ENCODE measurements at places on chromosomes 16 and 17.

GRCh38 chr16:1788095-1788707 is 5.3 kb downstream of the IGFALS start:
- DNase-seq: no peak

- no peak for DNase-seq
Observed at GRCh38 chr16:77344341-77344740, 90.5 kb downstream of the ADAMTS18 start.

- DNase-seq: no peak
Observed at GRCh38 chr17:74040291-74040690, 163.2 kb upstream of the RPL38 start.

GRCh38 chr17:3693829-3694231 is 2.1 kb downstream of the P2RX5 start:
- no peak for DNase-seq

GRCh38 chr17:75130632-75131277 is 787 bp downstream of the NT5C start:
- DNase-seq: peak; percentile 68

DNA sequence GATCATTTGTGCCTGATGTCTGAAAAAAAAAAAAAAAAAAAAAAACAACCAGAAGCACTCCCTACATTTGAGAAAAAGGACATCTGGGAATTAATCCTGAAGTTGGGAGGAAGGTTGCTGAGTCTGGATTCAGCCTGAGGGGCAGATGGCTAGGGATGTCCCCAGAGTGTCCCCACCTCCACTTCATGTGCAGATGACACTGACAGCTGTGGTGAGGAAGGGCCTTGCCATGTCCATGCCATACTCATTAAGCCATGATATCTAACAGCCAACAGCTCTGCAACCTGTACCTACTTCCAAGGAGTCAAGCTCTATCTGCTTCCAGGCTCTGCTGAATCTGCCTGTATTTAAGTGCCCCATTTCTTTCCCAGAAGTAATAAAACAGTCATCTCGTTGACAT is 356.0 kb downstream of the CA10 start:
- no peak for DNase-seq

GRCh38 chr17:68289473-68289872 is 1.5 kb downstream of the SLC16A6 start:
- no peak for DNase-seq

- no peak for DNase-seq
Observed at GRCh38 chr17:3935825-3936355, 19.6 kb upstream of the P2RX1 start.

DNA sequence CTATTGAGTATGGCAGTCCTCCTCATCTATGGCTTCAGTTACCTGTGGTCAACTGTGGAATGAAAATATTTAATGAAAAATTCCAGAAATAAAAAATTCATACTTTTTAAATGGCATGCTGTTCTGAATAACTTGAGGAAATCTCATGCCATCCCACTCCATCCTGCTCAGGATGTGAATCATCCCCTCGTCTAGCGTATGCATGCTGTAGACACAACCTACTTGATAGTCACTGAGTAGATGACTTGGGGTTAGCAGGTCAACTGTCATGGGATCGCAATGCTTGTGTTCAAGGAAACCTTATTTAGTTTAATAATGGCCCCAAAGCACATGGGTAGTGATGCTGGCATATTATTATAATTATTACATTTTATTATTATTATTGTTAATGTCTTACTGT is 4.8 kb upstream of the VAC14 start:
- DNase-seq: no peak

GRCh38 chr17:43351691-43352090 is 47.1 kb upstream of the ARL4D start:
- no peak for DNase-seq

DNA sequence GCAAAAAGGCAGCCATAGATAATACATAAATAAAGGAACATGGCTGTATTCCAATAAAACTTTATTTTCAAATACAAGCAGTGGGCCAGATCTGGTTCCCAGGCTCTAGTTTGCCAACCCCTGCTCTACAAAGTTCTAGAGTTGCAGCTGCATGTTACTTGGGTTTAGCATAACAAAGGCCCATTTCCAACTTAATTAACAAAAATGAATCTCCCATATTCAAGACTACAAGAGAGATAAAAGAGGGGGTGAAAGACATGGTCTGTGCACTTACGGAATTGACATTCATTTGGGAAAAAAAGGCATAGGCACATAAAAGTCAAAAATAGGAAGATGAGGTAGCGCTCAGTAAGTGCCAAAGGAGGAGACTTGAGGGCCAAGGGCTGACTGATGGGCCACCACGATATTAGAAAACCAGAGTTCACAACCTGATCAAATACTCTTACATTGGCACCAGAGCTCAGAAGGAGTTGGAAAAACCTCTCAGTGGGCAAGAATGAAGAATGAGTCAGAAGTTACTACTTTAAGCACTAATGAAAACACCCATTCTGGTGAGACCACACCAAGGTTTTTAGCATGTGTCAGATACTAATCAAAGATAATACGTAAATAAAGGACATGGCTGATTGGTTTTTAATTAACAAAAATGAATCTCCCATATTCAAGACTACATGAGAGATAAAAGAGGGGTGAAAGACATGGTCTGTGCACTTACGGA is 164.0 kb downstream of the VPS53 start:
- no peak for DNase-seq

DNA sequence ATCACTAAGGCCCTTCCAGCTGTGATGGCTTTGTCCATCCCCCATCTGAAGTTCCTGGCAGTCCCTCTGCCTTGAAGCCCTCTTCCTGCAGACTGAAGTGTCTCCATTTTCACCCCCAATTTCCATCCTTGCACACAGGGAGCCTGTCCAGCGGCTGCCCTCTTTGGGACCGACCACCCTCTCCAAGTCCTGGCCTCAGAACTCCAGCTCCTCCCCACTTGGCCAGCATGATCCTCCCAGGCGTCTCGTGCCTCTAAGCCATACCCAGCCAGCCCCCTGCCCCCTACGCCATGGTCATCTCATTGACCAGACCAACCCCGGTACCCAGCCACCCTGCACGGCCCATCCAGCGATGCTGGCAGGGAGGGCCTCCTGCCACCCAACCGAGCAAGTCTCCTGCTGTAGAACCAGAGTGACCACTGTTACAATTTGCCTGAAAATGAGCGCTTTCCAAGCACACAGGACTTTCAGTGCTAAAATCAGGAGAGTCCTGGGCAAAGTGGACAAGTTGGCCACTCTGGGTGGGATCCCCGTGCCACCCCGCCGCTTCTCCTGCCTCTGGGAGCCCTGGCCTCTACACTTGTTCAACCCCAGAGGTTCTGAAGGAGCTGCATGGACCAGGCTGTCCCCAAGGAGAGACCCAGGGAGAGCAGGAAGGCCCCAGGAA is 362.0 kb downstream of the SEC14L1 start:
- DNase-seq: no peak

- no peak for DNase-seq
Observed at GRCh38 chr16:81681311-81681710, 97.8 kb upstream of the PLCG2 start.

DNA sequence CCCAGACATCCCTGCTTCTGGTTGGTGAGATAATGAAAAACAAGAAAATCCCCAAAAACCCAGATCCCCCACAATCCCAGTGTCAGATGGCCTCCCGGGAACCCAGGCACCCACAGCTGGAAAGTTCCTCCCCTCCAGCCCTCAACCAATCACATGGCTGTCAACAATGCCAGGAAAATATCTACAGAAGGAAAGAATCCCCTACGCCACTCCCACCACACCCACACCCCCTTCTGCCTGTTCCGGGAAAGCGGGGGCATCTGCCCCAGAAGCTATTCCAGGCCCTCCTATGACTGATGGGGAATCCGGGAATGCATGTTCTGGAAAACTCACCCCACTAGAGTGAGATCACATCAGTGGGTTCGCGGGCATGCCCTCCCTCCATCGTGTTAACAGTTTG is 1.8 kb downstream of the TMEM95 start:
- no peak for DNase-seq

- DNase-seq: no peak
Observed at GRCh38 chr17:13869331-13869940, 199.9 kb upstream of the COX10 start.

GRCh38 chr17:62680541-62681052 is 53.1 kb downstream of the MRC2 start:
- DNase-seq: no peak

- DNase-seq: no peak
Observed at GRCh38 chr16:2535625-2536013, 2.2 kb upstream of the PDPK1 start.

- no peak for DNase-seq
Observed at GRCh38 chr17:41567317-41567716, 4.5 kb downstream of the KRT9 start.

DNA sequence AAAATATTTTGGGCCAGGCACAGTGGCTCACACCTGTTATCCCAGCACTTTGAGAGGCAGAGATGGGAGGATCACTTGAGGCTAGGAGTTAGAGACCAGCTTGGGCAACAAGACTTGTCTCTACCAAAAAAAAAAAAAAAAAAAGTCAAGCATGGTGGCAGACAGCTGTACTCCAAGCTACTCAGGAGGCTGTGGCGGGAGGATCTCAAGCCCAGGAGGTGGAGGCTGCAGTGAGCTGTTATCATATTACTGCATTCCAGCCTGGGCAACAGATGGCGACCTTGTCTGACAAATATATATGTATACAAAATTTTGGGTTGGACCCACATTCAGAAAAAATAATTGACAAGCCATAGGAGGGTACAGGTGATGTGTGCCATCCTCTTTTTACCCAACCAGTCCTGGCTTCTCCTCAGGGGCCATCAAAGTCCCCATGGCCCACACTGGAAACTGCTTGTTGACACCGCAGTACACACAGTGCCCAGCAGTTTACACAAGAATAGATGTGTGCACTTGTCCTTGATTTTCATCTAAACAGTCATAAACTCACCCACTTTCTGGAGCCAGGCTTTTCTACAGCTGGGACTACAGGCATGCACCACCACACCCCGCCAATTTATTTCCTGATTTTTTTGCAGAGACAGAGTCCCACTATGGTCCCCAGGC is 1.7 kb downstream of the CES2 start:
- no peak for DNase-seq

DNA sequence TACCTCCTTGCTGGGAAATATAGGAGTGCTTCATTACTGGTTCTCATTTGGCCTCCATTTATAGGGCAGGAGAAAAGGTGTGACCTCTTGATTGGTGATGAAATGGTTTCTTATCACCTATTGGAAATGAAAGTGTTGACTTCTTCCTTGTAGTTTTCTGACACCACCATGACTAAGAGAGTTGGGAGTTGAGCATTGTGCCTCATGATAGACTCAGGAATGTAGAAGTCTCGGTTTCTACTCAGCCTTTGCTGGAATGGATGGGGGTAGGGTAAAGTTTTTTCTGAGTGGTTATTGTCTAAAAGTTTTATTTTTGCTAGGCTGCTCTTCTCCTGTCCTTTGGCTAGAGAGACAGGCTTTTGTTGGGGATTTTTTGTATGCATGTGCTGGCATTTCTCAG is 117.4 kb downstream of the PHKB start:
- no peak for DNase-seq

- no peak for DNase-seq
Observed at GRCh38 chr16:58518980-58519368, 3.7 kb downstream of the SETD6 start.

DNA sequence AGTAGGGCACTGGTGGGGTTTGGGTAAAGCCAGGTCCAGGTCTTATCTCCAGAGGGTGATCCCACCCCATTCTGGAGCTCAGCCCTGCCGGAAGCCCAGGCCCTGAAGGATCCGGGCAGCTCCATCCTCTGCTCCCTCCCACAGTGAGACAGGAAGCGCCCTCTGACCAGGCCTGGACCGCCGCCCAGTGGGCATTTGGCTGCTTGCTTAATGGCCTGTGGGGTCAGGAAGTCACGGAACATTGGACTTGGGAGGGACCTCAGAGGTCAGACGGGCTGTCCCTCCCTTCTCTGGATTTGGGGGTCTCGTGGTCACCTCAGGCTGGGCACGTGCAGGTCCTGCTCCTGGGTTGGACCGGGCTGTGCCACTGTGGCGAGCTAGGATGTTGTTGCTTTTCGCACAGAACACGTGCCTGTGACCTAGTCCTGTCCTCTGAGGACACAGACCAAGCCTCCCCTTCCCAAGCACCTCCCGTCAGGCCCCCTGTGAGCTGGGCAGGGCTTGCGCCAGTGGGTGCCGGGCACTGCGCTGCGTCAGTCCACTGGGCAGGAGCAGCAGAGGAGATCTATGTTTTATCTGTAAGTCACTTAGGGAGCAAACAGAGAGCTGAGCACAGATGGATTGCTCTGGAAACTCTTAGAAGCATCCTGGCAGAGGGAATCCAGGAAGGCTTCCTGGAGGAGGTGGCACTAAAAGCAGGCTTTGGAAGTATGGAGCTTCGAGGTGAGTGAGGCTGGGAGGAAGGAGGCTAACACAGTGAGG is 49.4 kb upstream of the GSE1 start:
- no peak for DNase-seq

DNA sequence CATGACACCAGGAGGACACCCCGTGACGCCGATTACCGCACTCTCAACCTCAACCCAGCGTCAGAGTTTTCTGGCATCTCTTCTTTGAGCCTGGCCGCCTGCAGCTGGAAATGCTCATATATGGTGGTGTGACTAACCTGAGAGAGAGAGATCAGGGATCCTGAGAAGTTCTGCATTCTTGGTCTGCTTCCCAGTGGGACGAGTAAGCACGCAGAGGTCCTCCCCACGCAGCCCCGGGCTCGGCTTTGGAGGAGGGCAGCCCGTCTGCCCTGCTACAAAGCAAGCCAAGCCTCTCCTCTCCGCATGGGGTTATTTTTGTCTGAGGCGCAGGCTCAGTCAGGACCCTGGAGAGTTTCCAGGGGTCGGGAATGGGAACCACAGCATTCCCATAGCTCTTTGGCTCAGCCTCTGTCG is 16.5 kb downstream of the CRISPLD2 start:
- DNase-seq: peak; percentile 53

DNA sequence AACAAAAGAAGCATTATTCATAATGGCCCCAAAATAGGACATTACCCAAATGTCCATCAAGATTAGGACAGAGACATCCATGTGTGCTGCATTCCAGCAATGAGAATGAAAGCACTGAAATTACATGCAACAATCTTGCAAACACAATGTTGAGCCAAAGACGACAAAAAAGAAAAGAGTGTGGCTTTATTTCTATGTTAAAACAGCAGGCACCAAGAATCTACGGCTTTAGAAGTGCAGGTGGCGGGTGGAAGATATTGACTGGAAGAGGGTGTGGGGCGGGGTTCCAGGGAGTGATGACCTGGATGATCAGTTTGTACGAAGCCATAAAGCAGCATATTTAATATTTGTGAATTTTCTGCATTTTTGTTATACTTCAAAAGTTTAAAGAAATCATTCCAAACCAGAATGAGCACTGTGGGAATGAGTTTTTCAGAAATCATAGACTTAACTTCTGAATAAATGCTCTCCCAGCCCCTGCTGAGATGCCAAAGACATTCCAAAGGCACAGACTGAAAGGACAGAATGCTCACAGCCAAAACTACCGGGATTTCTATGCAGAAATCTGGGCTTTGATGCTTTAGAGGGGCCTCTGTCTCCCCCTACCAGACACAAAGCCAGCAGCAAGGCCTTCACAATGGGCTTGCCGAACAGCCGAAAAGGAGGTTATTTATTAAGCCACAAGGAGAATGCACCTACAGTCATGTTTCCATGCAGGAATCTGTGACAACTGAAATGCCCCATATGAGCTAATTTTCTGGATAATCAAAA is 361.6 kb downstream of the GRIN2A start:
- no peak for DNase-seq

GRCh38 chr17:27520491-27521185 is 64.4 kb downstream of the KSR1 start:
- no peak for DNase-seq
